T-helper 17 cell (primary cell): ENCODE measurements at places on chromosomes 5 and 9. TPM values are rescaled to one million over a fixed set of nuclear protein-coding genes. Genes with fewer than 3 reads are reported as not detected.

CSF2 gene
- not detected for total RNA-seq

FAM151B gene
- total RNA-seq: not detected

SHOC1 gene
- total RNA-seq: not detected

KYAT1 gene
- total RNA-seq: 4.8 TPM

NSD1 gene
- 103 TPM for total RNA-seq

ANKRD31 gene
- 0.47 TPM for total RNA-seq

SLC6A18 gene
- not detected for total RNA-seq

NOXA1 gene
- total RNA-seq: 3.3 TPM

CKMT2 gene
- total RNA-seq: not detected

ENTPD2 gene
- total RNA-seq: 0.20 TPM

PRUNE2 gene
- 0.40 TPM for total RNA-seq

SOHLH1 gene
- not detected for total RNA-seq

IFNK gene
- total RNA-seq: not detected

SPINK4 gene
- not detected for total RNA-seq

IQGAP2 gene
- total RNA-seq: 134 TPM
